NCI-H1417 treated with DMSO at 0.1 percent for 48 hours (cell line): ENCODE measurements at places on chromosomes 6 and 20.

DNA sequence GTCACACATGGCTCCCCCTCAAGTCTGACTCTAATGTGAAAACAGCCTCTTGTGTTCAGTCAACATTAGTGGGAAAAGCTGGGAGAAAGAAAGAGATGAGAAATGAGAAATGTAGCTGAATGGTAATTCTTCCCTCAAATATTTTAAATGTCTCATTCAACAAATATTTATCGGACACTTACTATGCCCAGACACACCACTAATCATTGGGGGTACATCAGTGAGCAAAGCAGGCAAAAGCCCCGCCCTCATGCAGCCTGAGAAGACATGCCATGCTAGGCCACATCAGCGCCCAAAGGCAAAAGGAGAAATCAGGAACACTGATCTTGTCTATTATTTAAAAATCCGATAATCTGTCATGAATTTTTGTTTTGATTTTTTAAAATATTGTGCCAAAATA is 89.9 kb upstream of the ASF1A start:
- no peak for DNase-seq

DNA sequence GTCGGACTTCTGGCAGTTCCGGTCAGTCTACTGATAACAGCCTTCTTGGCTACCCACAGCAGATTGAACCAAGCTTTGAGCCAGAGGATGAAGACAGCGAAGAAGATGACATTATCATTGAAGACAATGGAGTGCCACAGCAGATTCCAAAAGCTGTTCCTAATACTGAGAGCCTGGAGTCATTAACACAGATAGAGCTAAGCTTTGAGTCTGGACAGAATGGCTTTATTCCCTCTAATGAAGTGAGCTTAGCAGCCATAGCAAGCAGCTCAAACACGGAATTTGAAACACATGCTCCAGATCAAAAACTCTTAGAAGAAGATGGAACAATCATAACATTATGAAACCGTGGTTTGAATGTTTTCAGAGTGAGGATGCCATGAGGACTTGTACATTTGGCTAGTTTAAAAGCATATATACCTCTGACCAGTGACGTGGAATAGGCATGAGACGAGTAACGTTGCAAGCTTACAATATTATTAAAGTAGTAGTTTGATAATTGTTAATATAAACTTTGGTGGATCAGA is 18.8 kb downstream of the PARD6B start:
- DNase-seq: no peak

- no peak for DNase-seq
These were observed 118.9 kb upstream of the SMLR1 start for GRCh38 chr6:130708338-130708737.

DNA sequence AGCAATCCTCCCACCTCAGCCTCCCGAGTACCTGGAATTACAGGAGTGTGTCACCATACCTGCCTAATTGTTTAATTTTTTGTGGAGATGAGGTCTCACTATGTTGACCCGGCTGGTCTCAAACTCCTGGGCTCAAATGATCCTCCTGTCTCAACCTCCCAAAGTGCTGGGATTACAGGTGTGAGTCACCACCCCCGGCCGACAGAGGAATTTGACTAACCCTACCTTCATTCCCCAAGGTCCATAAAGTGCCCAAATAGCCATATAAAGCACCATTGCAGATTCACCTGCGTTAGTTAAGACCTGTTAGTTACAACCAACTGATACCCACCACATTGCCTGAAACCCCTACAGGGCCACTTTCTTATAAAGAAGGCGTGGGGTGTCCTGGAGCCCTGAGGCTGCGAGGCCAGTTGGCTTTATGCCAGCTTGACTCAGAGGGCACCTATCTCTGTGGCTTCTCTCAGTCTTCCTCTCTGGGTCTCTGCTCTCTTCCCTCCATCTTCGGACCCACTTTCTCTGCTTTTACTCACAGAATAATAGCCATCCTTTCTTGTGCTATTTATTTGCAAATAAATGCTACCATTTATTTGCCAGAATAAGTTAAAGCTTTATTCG is 65.6 kb downstream of the SLC2A10 start:
- DNase-seq: no peak

DNA sequence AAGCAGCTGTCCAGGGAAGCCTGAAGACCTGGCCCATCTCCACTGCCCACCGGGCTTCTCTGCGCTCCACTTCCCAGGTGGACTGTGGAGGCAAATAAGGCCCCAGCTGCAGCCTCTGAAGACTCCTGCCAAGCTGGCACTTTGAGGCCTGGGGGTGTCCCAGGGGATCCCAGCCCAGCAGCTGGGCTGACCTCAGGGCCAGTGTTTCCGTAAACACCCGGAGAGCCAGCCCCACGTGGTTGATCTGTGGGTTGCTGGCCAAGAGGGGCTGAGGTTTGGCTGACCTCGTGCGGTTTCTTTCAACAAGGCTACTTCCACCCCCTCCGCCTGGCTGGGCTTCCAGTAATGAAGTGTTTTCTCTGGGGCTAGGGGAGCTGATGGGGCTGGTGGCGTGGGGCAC is 12.4 kb upstream of the CCN5 start:
- DNase-seq: no peak

- peak; percentile 4 for DNase-seq
These were observed 602.8 kb upstream of the MMS22L start for GRCh38 chr6:97885828-97886227.

- DNase-seq: no peak
These were observed 22.7 kb upstream of the POU5F1 start for GRCh38 chr6:31193206-31193605.

- no peak for DNase-seq
These were observed 457.7 kb downstream of the LMBRD1 start for GRCh38 chr6:69339163-69339550.

GRCh38 chr6:83354747-83355146 is 76.1 kb downstream of the ME1 start:
- no peak for DNase-seq

- no peak for DNase-seq
These were observed 31.8 kb upstream of the APCDD1L start for GRCh38 chr20:58546756-58547622.

GRCh38 chr6:150565945-150566344 is 33.7 kb upstream of the PLEKHG1 start:
- DNase-seq: no peak

DNA sequence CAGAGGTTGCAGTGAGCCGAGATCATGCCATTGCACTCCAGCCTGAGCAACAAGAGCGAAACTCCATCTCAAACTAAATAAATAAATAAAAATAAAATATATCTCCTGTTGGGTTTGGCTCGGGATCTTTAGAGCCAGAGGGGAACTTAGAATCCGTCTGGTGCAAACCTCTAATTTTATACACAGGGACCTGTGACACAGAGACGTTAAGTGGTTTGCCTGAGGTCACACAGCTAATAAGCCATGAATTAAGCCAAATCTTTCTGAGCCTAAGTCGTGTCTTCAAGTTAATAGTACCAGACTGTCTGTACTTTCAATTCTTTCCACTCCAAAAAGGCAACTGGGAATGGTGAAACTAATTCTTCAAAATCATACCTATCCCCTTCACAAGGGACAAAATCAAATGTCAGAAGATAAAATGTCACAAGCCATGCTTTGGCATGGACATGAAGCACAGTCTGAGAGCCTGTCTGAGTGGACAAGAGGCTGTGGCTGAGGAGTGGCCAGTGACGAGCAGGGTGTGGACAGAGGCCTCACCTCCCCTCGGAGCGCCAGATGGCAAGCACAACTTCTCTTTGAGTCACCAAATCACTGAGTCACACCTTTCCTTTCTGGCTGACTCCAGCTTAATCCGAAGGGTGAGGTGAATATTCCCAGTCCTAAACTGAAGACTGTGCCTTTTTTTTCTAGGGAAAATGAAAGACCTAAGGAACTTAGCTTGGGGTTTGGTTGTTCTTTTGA is 177.4 kb downstream of the TFAP2A start:
- DNase-seq: no peak
